ENCODE measurements at places on chromosomes 1 and 21.

GRCh38 chr21:37281993-37282392 lies 14.9 kb upstream of the VPS26C start:
- no peak for DNase-seq

DNA sequence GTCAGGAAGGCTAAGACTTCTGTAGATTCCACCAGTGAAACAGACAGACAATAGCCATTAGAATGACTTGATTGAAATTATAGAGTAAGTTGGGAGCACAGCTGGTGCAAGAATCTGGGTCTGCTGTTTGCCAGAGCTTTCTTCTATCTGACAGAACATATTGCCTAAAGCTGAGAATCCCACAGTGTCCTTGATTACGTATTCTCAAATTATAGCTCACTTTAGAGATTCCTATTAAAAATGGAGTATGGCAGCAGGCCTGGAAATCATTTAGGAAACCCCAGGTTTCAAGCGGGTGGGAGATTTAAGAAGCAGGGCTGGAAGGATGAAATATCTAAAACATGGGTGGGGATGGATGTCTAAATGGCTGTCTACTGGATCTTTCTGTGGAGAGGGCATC lies 639.7 kb upstream of the CXADR start:
- no peak for DNase-seq

DNA sequence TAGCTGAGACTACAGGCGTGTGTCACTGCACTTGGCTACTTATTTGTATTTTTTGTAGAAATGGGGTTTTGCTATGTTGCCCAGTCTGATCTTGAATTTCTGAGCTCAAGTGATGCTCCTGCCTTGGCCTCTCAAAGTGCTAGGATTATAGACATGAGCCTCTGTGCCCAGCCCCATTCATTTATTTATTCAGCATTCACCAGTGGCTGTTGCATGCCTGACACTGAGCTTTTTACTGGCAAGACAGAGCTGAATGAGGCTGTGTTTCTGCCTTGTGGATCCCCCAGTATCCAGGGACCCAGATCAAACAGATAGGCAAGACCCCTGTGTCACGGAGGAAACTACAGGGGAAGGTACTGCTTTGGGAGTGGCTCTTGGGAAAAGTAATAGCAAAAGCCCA lies 109.4 kb downstream of the DISC1 start:
- no peak for DNase-seq

GRCh38 chr1:118989006-118989815 lies 1.1 kb upstream of the TBX15 start:
- no peak for DNase-seq

All from AG09319 (cell line).